ENCODE measurements at places on chromosomes 5 and 9.
A peak's percentile ranks its signal among the peaks of the same experiment; 100 is the strongest.

GRCh38 chr9:23563517-23563916 lies 262.5 kb downstream of the ELAVL2 start:
- no peak for DNase-seq

DNA sequence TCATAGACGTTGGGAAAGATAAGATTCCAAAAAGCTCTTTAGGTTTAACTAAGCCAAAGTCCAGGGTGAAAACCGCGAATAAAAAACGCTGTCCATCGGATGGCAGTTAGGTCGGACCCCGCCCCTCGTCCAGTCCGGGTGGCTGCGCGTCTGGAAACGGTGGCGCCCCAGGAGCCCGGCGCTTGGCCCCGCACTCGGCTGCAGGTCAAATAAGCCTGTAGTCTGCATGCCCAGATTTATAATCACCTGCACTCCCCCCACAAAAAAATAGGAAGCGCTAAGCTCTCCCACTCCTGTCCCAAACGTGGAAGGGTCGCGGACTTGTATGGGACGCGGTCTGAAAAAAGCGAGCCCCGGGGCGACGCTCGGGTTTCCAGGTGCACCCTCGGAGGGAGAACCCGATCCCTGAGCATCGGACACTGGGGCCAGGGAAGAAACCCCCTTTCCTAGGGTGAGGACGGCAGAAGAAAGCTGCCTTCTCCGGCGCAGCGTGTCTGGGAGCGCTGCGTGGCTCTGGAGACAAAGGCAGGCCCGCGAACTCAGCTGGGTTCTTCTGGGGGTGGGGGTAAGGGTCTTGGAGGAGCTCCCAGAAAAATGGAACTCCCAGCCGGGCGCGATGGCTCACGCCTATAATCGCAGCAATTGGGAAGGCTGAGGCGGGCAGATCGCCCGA lies 923 bp upstream of the ZBTB5 start:
- DNase-seq = no peak

DNA sequence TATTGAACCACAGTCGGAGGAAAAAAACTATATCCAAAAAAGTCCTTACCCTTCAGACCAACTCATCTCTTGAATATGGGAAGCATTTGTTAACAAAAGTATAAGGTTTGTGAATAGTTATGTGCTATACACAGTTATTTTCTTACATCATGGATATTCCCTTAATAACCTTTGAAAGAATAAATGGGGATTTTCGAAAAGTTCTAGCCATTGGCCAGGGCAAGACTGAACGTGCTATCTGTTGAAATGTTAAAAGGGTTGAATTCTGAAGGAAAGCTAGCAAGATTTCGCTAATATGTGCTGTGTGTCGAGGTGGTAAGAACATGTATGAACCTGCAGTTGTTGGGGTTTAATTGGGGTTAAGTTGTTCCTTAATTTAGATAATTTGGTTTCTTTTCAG lies 140.8 kb downstream of the SMARCA2 start:
- no peak for DNase-seq

DNA sequence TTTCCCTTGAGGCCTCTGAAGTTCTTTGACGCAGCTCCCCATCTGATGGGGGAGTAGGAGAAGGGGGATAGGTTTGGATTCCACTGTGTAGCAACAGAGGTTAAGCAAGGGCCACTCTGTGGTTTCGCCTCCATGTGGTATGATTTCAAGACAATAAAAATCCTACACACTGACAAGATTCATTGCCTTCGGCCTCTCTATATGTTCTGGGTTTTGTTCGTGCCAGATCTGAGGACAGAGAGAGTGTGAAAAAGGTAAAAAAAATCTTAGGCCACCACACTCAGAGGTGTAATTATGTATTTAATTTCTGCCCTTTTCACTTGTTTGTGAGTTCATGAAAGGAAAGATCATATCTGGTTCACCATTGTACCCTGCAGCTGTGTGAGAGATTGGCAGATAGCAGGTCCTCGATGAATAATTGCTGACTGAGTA lies 715.2 kb upstream of the ZNF608 start:
- DNase-seq = no peak

DNA sequence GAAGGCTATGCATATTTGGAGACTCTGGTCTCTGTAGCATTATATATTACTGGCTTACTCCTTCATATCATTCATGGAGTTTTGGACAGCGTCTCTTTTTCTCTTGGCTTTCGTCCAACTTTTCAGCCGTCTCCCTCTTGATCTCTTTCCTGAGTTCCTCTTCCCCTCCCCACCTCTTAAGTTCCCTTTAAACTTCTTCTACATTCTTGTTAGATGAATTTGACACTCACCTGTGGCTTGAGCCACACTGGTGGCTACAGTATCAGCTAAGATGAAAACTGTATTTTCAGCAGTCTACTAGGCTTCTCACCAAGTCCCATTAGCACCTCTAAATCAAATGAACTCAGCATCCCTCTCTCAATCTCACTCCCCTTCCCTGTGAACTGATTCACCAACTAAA lies 128.1 kb downstream of the STARD4 start:
- no peak for DNase-seq

GRCh38 chr9:126506361-126507317 lies 107.1 kb upstream of the LMX1B start:
- no peak for DNase-seq

DNA sequence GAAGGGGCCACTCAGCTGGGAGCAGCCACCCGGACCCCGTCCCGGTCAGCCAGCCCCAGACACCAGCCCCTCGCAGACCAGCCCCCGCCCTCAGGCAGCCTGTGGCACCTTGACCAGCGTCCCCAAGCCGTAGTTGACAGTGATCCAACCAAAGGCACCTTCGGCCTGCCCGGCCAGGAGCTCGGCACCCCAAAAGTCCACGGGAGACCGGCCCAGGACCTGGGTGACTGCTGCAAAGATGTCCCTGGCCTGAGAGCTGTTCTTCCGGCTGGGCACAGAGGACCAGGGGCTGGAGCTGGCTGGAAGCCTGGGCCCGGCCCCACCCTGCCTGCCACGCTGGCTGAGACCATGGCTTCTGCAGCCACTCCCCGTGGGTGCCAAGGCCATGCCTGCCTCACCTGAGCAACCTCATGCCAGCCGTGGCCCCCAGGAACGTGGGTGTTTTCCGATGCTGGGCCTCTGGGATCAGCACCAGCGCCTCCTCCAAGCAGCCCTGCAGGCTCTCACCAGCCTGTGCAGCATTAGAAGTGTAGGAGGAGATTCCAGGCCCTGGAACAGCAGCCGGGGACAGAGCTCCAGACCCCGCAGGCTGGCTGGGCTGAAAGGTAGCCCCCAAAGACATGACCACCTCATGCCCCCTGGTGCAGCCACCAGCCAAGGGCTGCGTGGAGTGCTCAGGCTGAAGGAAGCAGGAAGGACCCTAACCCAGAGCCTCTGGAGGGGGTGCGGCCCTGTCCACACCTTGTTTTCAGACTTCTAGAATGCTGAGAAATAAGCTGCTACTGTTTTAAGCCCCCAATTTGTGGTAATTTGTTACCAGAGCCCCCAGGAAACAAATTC lies 4.2 kb downstream of the ENTPD8 start:
- DNase-seq = no peak

DNA sequence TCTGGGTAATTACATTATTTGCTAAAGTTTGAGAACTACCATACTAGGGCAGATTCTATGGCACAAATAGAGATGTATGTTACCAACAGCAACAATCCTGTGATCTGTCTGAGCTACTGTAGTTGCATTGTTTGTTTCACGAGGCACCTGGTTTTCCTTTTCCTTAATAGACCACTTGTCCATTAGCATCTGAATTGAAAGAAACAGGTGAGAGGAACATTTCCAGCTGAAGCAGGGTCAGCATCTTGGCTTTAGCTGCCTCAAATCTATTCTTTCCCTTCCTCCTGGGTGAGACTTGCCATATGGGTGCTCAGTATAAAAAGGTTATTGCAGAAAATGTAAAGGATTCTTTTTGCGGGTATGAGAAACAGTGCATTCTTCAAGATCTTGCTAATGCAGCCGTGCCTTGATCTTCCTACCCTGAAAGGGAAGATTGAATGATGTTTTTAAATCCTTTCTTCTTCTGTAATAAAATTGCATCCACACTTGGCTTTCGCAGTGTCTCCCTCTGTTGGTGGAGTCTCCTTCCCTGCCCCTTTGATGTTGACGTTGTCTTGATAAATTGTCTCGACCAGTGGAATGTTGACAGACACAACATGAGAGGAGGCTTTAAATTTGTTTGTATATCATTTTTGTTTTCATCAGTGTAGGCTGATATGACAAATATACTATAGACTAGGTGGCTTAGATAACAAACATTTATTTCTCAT lies 118.0 kb upstream of the BRINP1 start:
- no peak for DNase-seq

GRCh38 chr5:115838885-115839518 lies 2.4 kb downstream of the ATG12 start:
- DNase-seq = peak; percentile 10

DNA sequence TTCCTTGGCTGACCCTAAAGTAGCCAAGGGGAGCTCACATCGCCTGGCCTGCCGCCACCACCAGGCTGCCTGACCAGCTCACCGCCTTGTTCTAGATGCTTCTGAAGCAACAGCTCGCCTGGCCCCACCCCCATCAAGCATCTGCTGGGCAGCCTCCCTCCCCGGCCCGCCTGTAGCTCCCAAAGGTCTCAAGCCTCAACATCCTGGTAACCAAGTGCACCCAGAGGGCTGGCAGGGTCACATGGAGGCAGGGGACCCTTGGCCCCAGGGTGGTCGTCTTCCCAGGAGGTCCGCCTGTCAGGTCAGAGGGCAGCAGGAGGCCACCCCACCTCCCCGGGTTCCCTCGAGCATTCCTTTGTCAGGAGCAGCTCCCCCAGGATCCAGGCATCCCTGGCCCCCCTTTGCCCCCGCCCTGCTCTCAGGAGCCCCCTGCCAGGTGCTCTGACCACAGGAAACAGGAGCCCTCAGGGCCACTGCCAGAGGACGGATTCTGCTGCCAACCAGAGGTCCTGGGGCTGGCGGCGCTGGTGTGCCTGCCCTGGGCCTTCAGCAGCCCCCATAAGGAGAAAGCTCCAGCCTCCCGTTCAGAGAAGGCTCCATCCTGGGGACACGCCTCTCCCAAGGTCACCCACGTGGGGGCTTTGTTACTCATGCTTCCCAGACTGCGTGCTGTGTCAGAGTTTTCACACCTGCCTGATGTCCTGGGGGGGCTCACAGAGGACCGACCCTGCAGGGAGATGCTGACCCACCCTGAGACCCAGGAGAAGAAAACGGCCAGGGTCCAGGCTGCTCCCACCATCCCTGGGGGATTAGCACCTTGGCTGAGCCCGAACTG lies 3.5 kb upstream of the LRRC14B start:
- peak; percentile 5 for DNase-seq

DNA sequence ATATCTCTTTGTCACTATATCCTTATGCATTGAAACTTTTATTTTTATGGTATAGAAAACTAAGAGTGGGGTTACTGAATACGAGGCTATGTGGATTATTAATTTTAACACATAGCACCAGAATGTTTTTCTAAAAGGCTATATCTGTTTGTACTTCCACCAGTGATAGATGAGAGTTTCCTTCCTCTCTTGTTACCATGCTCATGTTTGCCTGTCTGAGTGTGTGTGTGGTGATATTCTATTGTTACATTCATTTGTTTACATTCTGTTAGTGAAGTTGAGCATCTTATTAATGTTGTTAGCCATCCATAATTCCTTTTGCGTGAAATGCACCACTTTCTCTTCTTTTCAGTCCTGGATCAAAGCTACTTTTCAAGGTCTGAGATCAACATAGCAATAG lies 54.1 kb upstream of the ALDH1A1 start:
- no peak for DNase-seq

- no peak for DNase-seq
Observed at GRCh38 chr5:62617943-62618342, 39.3 kb downstream of the LRRC70 start.

DNA sequence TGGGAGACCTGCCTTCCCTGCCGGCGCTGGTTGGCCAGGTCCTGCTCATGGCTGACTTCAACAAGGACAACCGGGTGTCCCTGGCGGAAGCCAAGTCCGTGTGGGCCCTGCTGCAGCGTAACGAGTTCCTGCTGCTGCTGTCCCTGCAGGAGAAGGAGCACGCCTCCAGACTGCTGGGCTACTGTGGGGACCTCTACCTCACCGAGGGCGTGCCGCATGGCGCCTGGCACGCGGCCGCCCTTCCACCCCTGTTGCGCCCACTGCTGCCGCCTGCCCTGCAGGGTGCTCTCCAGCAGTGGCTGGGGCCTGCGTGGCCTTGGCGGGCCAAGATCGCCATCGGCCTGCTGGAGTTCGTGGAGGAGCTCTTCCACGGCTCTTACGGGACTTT lies 10.6 kb downstream of the DIPK1B start:
- no peak for DNase-seq

GRCh38 chr5:961711-962240 lies 46.8 kb upstream of the NKD2 start:
- no peak for DNase-seq

DNA sequence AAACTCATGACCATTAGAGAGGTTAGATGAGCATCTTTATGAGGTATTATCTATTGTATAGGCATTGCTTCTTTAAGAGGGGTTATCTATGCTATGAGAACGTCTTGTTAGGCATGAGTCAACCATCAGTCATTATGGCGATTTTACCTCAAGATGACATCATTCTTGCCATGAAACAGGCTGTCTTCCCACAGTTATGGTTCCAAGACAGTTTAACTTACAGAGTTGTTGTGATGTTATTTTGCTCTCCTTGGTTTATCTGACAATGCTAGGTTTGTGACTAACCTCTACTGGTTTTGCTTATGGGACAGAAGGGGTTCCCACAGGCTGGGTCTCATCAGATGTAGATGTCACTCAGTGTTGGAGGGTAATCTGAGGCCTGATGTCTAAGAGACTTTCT lies 1864.7 kb upstream of the ACO1 start:
- DNase-seq = no peak

DNA sequence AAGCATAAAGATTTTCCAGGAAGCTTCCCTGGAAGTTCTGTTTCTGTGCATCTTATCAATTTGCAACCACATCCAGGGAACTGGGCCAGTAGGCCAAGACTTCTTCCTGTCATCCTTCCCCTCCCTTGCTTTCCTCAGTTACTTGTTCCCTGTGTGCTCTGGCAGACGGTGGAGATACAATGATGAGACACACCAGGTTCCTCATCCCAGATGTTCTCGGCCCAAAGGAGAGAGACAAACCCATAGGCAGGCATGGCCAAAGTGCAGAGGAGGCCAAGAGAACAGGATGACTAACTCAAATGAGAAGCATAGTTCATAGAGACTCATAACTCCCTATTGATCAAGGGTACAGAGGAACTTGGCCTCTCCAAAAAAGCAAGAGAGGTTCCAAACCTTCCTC lies 652.6 kb downstream of the CCDC171 start:
- DNase-seq = no peak

DNA sequence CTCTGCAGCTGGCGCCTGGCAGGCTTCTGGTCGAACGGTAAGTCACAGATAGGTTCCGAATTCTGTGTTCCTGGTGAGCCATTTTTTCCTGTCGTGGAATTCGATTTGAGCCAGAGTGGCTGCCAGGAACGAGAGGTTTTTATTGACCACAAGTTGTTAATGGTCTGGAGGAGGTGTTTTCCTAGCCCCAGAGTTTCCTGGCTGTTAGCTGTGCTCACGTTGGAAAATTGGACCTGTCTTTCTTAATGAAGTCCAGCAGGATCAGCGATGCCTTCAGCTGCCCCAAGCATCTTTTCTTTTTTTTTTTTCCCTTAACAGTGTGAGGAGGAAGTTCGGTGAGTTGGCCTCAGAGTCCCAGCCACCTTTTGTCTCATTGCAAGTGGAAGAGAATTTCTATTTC lies 62.9 kb downstream of the COL5A1 start:
- no peak for DNase-seq
